ENCODE measurements at places on chromosomes 6 and 20.
A peak's percentile ranks its signal among the peaks of the same experiment; 100 is the strongest.

- DNase-seq: peak; percentile 87
These were observed 51.4 kb upstream of the SAYSD1 start for GRCh38 chr6:39166189-39166911.

DNA sequence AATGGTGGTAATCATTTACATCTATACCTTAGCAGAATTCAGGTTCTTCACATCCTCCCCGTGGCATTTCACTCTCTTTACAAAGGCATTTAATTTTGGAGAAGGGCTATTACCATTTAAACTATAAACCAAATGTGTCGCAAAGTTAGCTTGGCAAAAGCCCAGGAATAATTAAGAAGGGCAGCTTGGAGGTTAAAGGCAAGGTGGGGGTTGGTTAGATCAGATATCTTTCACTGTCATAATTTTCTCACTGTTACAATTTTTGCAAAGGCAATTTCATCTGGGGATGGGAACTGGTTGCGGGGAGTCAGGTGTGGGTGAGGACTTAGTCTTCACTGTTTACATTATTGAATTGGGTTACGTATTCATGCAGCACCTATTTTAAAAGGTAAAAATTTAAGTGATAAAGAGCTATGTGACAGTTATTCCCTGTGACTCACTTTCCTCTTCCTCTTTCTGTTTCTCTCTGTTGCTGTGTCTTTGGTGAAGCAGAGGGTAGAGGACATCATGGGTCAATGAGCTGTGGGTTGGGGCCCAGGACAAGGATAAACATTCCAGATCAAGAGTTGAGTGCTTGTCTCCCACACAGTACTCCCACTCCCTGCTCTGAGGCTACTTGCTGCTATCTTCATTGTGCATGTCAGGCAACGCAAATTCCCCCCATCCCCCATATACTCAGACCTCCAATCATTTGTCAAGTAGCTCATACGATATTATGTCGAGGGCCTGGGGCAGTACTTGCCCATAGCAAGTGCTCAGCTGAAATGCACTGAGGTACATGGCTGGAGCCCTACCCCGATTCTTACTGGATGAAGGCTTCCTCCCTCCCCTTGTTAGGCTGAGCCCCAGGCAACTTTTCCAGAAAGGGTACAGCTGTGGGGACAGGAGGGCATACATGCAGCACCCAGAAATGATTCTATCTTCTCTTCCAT is 223.1 kb upstream of the MYLIP start:
- peak; percentile 21 for DNase-seq

DNA sequence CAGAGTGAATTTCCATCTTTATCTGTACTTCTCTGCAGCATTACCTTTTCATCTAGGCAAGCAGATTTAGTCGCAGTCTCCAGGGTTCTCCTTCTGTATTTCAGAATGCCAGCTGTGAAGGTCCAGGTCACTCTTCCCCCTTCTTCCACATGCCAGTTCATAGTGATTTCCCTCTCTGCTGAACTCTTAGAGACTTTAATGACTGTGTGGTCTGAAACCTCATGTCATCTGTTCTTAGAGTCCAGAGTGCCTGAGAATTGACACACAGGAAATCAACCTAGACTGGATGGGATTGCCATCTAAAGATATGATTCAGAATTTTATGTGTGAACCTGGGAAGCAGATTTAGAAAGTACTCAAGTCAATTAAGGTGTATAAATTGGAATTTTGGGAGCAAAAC is 248.1 kb downstream of the TPBG start:
- no peak for DNase-seq

DNA sequence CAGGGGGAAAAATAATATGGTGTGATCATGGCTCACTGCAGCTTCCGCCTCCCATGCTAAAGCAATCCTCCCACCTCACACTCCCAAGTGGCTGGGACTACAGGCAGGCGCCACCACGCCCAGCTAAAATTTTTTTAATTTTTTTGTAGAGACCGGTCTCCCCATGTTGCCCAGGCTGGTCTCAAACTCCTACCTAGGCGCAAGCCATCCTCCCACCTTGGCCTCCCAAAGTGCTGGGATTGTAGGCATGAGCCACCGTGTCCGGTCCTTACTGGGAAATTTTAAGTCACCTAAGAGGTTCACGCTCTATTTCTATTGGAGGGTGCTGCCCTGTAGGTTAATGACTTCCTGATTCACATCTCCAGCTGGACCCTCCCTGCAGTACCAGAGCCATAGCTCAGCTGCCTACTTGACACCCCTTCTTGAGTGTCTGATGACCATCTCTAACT is 626 bp upstream of the CDK5RAP1 start:
- DNase-seq: peak; percentile 45

DNA sequence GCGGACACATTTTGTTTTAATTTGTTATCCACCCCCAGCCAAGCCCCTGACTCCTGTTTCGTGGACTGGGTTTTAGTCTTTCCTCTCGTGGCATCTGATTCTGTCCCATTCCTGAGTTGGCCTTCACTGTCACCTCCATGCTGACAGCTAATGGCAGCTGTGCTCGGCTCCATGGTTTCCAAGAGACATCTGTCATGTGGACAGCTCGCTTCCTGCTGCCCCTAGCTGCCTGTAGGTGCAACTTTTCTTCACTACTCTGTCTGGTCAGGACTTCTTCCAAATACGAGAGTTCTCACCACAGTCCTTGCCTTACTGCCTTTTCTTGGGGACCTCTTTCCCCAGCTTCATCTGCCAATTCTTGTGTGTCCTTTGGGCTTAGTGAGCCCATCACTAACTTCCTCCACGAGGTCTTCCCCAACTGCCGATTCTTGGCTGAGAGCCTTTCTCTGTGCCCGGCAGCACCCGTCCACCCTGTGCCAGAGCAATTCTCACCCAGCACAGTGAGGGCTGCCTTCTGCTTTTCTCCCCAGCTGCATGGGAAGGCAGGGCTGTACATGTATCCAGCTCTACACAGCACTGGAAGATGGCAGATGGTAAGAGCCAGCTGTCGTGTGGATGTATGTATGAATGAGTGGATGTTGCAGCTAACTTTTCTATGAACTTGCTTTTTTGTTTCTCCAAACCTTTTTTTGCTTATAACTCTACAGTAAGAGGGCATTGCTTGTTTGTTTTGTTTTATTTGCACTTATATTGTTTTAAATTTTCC is 140.4 kb downstream of the F13A1 start:
- no peak for DNase-seq
